ENCODE measurements at places on chromosomes 6 and 20.

DNA sequence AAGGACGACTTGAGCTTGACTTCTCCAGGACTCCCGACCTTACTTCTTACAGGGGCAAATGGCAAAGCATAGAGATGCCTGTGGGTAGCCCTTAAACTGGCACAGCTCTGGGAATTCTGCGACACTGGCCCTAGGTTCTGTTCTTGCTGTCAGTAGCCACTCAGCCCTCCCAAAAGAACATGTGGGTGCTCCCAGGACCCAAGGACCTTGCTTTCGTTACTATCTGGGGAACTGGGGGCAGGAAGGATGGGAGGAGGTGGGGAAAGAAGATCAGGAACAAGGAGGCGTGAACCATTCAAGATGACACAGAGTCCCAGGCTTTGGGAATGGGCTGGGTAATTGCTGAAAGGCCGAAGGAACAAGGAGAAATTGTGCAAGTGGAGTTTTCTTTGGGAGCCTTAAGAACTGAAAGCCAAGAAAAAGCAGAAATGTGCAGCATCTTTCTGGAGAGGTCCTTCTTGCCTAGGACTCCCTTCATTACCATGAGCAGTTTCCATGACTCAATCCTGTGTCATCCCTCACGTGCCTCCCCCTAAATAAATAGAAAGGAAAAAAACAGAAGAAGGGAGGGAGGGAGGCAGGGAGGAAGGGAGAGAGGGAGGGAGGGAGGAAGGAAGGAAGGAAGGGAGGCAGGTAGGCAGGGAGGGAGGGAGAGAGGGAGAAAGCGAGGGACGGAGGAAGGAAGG lies 284.6 kb upstream of the FOXQ1 start:
- no peak for DNase-seq

GRCh38 chr20:62120990-62121775 lies 1.1 kb upstream of the LSM14B start:
- no peak for DNase-seq

- no peak for DNase-seq
These were observed 259.6 kb downstream of the BCKDHB start for GRCh38 chr6:80366051-80366450.

DNA sequence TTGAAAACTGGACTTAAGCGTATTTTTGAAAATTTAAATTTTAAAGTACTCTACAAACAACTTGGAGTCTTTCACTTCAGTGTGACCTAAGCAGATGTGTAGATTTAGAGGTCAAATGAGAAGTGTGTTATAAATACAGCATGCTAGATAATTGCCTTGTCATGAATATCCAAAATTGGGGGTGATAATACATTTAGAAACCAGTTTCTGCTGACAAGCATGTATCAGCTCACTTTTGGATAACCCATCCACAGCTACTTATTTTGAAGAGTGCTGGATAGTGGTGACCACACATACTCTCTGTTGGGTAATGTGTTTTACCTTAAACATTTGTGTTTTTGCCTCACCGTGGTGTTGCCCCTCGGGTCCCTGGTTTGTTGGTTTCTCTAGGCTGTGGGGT lies 14.9 kb downstream of the RREB1 start:
- no peak for DNase-seq

DNA sequence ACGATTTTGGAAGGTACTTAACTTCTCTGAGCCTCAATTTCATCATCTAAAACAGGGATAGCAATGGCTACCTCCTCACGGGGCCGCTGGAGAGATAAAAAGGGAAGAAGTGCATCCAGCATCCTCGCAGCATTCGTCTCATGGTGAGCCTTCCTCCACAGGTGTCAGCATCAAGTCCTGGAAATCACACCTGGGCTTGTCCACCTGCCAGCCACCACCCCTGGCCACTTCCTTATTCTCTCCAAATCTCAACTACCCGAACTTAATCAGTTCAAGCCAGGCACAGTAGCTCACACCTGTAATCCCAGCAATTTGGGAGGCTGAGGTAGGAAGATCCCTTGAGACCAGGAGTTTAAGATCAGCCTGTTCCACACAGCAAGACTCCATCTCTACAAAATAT lies 234.5 kb downstream of the LY86 start:
- DNase-seq: no peak

- no peak for DNase-seq
These were observed 23.0 kb upstream of the FLRT3 start for GRCh38 chr20:14360416-14360815.

DNA sequence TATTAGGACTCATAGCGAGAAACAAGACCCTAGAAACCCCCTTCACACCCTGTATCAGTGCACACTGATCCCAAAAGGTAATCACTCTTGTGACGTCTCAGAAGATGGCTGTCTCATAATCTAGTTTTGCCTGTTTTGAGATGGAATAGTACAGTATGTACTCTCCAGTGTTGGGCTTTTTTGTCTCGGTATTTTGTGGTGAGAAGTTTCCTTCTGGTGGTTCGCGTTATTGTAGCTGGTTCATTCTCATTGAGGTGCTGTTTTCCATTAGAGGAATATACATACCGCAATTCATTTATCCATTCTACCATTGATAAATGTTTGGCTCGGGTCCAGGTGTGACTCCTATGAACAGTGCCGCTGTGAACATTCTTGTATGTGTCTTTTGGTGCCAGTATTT lies 27.9 kb upstream of the MAP3K4 start:
- no peak for DNase-seq

Measured in right cardiac atrium (tissue), 5 donors.